CD4-positive, alpha-beta T cell treated with Interleukin-10 for 1 hour (primary cell): ENCODE measurements at places on chromosomes 3 and 15.
A peak's percentile ranks its signal among the peaks of the same experiment; 100 is the strongest.

- DNase-seq, result peak; percentile 3
Observed at GRCh38 chr15:98776607-98777281, 128.4 kb downstream of the IGF1R start.

DNA sequence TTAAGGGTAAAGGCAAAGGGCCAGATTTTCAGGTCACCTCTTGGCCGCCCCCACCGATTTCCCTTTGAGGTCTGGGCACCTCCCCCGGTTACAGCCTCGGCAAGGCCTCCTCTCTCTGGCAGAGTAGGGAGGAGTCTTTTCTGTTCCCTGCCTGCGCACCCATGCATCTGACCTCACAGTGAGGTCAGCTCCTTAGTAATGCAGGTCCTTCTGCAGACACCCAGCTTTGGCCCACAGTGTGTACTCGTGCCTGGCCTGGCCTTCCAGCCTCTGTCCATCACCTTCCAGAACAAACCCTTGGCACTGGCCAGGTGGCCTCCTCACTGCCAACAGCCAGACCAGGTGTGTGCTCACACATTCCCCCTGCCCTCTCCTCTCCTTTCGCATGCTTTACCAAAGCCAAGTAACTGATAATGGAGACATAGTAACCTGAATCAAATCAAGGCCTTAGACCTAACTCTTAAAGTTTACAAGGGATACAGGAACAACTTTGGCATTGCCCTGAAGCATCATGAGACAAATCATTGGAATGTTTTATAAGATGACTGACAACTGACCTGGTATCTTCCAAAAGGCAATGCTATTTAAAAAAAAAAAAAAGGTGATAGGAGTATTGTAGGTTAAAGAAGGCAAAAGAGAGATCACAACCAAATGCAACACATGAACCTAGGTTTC, 61.3 kb downstream of the CORO2B start:
- DNase-seq, result no peak

DNA sequence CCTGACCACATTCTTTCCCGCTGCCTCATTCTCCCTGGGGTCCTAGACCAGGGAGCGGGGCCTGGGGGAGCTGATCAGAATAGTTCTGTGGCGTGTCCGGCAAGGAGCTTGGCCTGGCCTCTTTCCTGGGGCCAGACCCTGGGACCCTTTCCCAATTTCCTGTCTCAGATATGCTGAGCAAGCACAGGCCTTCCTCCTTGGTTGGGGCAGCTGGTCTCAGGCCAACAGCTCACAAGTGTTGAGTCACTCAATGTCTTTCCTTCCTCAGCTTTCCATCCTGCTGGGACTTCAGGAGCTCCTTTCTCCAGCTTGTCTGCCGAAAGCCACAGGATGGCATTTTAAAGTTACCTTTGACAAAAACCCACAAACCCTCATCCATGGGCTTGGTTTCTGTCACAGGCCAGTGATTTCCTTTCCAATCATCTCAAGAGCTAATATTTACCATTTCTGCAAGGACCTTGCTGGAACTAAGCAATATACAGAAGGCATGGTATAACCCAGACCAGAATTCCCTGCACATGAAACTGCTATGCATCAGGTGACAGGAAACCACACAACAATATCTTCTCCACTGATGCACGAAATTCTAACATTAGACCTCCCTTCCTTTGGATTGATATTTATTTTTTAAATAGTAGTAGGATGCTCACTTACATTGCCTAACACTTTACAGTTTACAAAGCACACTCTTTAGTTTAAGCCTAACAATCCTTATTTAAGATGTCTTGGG, 19.5 kb upstream of the TIMP4 start:
- no peak for DNase-seq

DNA sequence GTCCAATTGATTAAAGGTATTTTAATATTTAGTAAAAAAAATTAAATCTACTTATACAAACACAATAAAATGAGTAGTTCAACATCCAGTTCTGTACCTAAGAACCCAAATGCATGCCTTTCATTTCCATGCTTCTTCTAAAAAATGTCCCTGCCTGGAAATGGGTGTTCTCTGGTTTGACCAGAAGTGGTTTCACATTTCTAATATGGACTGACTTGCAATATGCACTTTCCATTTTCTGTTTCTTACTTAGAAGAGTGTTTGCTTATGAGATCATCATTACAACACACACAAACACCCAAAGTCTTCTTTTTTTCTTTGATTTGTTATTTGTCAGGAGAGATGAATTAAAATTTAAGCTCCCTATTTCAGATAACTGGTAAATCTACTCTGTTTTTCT, 879.6 kb downstream of the AGBL1 start:
- DNase-seq, result no peak

DNA sequence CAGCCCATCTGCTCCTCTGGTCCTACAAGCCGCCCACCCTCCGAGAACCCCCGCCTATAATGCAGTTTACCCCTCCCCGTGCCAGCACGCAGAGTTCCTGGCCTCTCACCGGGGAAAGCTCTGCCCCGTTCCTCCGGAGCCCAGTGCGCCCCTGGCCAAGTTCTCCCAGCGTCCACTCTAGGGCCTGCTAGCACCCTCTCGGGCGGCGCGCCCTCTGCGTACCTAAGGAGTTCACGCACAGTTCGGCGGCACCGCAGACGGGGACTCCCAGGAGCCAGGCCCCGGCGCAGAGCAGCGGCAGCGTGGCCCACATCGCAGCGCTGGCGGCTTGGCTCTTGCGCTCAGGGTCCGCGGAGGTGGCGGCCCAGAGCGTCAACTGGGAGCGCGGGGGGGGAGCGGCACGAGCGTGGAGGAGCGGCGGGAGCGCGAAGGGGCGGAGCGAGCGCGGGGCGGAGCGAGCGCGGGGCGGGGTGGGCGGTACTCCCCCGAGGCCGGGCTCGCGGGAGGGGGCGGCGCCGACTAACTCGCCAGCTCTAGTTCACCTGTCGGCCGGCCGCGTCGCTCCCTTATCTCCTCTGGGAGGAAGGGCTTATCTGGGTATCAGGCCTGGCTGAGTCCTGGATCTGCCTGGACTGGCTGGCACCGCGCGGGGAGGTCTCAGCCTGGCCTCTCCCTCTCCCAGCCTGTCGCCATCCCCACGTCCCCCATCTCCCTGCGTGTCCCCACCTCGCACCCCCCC, at the start of gene CTSH:
TSS of gene CTSH (minus strand) at position 378 of the 739 bp plus-strand sequence. CDS start at position 313, 65 bp downstream.
- DNase-seq, result peak; percentile 85

GRCh38 chr3:100902572-100902971, 90.6 kb downstream of the ABI3BP start:
- DNase-seq, result no peak

DNA sequence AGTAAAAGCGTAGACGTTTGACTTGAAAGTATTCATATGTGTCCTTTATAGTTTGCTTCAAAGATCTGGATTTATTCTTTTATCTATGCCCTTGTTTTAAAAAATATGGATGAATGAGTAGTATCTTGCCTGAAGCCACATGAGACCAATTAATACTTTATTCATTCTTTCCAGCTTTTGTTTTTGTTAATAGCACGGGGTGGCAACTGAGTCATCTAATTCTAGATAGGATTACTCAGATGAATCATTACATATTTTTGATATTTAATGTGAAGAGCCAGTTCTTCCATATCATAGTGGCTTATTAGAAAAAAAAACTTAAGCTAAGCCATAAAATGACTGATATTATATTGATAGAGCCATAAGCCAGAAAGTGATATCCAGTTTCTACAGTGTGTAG, 121.9 kb downstream of the BBX start:
- no peak for DNase-seq

DNA sequence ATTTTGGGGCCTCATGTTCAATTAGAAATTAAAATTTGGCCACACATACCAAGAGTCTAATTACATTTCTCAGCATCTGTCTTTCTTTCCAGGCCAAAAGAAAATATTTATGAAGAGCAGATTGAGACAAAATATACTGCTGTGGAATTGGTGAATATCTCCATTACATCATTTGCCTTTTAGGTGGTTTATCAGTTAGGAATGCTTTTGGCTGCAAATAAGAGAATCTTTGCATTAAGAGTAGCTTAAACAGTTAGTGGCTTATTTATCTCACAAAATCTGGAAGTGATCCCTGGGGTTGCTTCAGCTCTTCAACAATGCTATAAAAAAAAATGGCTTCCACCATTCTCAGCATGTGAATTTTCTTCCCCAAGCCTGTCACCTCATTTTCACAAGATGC, 308.7 kb downstream of the MAGI1 start:
- DNase-seq, result no peak

GRCh38 chr3:15289661-15290060, 42.7 kb downstream of the SH3BP5 start:
- DNase-seq, result no peak

- DNase-seq, result no peak
Observed at GRCh38 chr15:59111251-59111650, 6.3 kb downstream of the CCNB2 start.

DNA sequence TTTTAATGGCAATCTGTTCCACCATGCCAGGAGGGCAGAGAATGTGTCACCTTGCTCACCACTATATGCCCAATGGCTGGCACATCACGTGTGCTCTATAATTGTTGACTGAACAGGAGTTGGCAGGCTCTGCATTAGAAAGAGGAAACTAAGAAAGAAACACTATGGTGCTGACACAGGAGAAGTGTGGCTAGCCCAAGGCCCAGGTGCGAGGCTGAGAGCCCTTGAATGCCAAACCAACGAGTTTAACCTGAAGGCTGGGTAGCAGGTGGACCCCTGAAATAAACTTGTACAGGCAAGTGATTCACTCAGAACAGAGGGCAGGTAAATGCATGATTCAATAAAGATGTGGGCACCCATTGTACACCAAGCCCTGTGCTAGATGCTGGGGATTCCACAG, 2.4 kb downstream of the CHCHD4 start:
- DNase-seq, result no peak

- no peak for DNase-seq
Observed at GRCh38 chr3:16905704-16906103, 20.9 kb downstream of the PLCL2 start.

DNA sequence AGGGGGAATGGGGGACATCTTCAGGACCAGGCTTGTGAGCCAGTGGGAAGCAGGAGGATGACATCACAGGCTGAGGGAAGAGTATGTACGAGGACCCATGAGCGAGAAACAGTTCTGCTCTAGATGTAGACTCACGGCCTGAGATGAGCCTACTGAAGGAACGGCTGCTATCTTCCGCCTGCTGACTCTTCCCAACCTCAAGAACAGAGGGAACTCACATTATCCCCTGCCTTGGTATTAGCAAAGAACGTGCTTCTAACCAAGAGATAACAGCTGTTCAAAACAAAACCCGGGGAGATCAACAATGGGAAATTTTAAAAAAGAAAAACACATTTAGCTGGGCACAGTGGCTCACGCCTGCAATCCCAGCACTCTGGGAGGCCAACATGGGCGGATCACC, 25.3 kb downstream of the AVEN start:
- no peak for DNase-seq

DNA sequence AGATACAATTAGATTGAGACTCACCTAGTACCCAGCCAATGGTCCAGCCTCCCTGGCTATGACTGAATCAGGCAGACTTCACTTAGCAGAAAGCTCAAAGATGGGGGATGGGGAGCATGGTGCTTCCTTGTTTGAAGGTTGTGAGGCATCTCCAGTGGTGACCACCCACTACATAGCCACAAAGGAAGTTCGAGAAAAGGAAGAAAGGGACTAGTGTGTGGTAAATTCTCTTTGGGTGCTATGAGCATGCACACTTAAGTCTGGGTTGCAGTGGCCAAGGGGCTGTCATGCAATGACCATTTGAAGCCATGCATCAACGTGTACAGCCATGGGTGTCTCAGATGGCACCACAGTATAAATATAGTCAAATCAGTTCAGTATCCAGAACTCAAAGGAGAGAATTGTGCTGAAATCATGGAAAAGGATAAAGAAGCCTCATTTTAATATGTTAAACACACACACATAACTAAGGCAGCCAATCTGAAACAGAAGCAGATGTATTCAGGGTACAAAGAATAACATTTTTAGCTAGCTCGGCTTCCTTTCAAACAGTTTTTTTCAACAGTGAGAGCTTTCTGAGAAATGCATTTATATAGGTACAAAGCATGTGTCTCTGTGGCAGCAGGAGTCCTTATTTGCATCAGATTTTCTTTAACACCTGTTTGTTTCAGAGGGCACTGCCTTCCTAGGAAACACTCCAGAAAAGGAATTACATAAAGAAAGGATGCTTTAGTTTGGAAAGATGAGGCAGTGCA, 275.5 kb downstream of the GAP43 start:
- no peak for DNase-seq
